CD4-positive, alpha-beta T cell treated with Interleukin-2 at 100 ng/mL for 4 hours (primary cell): ENCODE measurements at places on chromosomes 7 and 10.

- DNase-seq: no peak
Measured at GRCh38 chr10:130042381-130042780, 68.2 kb downstream of the C10orf143 start.

DNA sequence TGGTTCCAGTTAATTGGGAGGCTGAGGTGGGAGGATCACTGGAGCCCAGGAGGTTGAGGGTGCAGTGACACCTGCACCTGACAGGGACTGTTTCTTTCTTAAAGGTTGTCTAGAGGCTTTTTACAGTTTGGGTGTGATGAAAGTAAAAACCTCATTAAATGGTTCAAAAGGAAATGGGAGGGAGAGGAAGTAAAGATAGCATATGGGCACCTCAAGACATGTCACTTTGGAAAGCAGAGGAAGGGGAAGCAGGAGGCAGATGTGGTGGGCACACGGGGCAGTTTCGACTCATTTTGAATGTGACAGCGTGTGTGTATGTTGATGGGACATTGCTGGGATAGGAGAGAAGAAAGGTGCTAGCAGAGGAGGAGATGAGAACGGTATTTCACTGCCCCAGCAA, 203.1 kb downstream of the MLLT10 start:
- DNase-seq: no peak

GRCh38 chr7:146412781-146413180, 296.2 kb downstream of the CNTNAP2 start:
- DNase-seq: no peak

DNA sequence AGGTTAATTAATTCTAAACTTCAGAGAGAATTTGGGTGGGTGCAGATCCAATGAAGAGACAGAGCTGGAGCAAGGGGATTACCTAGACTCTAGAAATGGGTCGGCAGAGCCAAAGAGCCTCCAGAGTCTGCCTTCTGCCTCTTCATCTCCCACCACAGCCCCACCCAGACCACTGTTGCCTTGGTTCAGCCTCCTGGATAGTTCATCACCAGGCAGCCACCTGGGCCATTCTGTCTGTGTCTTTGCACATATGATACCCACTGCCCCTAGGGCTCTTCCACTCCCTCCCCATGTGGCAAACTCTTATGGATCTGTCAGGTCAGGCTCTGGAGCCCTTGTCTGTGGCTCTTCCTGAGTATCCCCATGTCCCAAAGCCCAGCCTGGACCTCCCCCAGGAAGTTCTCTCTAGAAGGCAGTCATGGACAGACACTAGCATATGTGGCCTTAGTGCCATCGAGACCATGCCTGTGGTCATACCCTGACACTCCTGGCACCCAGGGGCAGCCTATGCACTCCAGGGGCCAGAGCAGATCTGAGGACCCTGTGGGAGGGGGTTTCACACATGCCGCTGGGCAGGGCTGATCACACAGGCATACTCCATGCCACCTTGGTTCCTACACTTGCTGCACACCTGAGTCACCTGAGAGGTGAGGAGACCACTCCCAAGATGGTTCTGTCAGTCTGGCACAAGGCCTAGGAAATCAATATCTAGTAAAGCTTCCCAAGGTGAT, 41.6 kb downstream of the FRMPD2 start:
- DNase-seq: no peak

- DNase-seq: no peak
Measured at GRCh38 chr7:44275146-44275545, 50.2 kb downstream of the CAMK2B start.

- no peak for DNase-seq
Measured at GRCh38 chr10:50470345-50470744, 153.4 kb downstream of the SGMS1 start.

DNA sequence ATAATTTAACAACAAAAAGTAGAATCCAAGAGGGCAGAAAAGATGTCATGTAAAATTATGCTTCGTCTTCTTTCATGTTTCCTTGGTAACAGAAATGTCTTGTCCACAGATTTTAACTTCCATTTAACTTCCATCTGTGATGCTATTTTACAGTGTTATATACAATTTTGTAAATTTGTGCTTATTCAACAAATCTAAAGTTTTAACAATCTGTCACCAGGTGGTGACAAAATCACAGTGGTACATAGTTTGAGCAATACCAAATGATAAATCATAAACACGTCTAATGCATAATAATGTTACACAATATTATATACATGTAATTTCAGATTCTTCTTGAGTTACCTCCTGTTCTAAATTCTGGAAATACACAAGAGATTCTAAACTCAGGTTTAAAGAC, 784.4 kb upstream of the CELF2 start:
- DNase-seq: no peak

- no peak for DNase-seq
Measured at GRCh38 chr10:63260860-63261251, 127.7 kb downstream of the NRBF2 start.

DNA sequence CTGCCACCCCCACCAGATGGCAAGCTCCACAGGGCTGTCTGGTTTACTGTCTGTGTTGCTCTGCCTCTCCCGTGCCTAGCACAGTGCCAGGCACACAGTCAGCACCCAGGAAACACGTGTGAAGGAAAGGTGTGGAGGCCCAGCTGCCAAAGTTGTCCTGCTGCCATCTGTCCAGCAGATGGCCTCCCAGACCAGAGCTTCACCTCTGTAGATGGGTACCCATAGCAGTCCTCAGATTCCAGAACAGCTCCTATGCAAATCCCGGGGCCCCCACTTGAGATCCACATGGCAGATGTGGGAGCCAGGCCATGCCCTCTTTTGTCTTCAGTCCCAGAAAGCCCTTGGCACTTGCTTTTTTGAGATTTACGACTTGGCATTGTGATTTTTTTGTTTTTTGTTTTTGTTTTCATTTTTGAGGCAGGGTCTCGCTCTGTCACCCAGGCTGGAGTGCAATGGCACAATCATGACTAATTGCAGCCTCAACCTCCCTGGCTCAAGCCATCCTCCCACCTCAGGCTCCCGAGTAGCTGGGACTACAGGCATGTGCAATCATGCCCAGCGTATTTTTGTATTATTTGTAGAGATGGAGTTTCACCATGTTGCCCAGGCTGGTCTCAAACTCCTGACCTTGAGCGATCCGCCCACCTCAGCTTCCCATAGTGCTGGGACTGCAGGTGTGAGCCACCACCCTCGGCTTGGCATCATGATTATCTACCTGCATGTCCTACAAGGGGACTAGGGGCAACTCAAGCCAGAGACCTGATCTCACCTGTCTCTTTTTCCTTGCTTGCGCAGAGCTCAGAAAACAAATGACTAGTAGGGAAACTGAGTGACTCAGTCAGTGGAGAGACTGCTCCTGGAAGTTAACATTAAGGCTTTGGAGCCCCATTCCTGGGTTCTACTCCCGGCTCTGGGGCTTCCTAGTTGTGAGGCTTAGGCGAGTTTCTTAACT, 16.9 kb upstream of the PALD1 start:
- DNase-seq: peak; percentile 46

DNA sequence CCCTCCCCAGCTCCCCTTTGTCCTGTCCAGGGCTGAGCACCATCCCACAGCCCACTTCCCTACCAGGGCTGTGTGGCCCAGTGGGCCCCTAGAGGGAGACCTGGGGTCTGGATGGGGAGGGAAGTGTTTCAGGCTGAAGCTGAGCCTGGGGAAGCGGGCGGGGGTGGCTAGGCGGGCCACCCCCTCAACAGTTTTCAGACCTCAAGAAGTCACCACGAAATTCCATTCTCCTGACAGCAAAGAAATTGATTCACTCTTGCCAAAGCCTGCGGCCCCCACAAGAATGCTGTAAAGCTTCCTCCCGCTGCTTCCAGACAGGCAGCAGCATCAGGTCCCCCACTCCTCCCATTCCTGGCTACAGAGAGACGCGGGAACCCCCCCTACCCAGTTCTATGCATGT, 2.5 kb upstream of the LFNG start:
- no peak for DNase-seq

DNA sequence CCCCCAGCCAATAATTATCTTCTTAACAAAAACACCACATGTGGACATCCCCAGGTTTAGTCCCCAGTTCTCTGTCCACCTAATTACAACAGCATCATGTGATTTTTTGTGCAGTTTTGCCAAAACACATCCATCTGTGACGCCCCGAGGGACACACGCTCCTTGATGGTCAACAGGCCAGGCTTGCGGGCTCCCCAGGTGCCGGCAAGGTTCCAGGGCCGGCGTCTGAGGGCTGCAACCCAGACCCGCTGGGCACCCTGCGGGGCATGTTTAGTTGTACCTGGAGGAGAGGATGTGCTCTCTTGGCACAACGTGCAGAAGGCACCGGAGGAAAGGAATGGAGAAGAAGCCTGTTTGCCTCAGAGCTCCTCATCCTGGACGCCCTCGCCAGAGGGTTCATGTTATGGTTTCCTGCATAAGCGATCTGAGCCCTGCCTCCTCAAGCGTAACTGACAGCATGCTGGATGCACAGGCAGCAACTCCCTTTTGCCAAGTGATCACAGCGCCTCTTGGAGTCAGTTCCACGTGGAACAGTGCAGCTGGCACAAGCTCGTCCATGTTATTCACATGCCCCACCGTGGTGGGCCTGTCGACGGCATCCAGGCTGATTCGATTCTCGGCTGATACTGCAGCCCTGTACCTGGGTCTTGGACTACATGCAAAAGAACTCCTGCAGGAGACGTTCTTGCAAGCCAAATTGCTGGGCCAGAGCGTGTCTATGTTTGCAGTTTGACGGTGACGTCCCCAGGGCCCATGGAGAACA, 41.6 kb downstream of the JAKMIP3 start:
- no peak for DNase-seq

GRCh38 chr7:43484678-43485395, 98.1 kb upstream of the STK17A start:
- DNase-seq: no peak

DNA sequence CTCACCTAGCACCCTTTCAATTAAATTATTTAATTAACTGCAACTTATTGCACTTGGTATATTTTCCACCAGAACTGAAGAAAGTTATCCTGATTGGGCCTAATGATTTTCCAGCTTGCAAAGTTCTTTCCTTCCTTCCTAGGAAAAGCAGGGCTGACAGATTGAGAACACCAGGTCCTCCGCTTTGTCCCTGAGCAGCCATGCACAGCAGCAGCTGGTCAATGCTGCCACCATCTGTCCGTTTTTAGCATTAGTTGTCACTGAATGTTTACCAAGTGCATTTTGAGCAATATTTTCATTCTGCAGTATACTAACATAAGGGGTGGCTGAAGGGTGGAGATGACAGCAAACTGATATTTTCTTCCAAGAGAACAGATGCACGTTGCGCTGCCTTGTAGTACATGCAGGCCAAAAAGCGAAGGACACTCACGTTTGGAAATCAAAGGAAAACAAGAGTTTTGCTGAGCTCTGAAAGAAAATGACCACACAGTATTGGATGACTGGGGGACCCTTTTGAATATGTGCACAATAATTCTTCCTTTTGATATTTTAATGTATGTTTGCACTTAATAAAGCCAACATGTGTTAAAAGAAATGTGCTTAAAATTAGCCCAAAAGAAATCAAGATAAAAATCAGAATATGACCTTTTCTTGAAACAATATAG, 248.8 kb upstream of the PTN start:
- no peak for DNase-seq

- DNase-seq: no peak
Measured at GRCh38 chr7:27263781-27264180, 21.2 kb downstream of the EVX1 start.

- no peak for DNase-seq
Measured at GRCh38 chr7:26987338-26987737, 108.5 kb downstream of the HOXA1 start.

DNA sequence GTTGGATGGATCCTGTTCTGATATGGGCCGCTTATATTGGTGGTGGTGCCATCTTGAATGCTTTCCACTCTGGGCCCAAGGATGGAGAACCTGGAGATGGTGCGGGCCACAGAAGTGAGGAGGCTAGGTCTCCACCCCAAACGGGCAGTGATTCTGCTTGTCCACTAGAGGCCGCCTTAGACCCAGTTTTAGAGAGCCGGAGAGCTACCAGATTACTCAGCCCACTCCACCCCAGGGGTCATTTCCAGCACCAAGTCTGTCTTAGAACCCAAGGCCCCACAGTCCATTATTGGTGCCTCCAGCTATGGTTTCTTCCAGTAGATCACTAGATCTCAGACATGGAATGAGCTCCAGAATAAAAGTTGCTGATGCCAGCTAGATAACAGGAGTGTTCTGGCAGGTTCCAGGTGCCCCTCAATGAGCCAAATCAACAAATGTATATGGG, 11.8 kb upstream of the CAMK2G start:
- DNase-seq: peak; percentile 79

- no peak for DNase-seq
Measured at GRCh38 chr10:85741626-85742300, 624.8 kb downstream of the GRID1 start.

GRCh38 chr10:5658871-5659618, 7.3 kb downstream of the ASB13 start:
- no peak for DNase-seq

- DNase-seq: no peak
Measured at GRCh38 chr7:21916629-21917028, 29.1 kb downstream of the CDCA7L start.

GRCh38 chr7:111639934-111640333, 77.6 kb upstream of the IMMP2L start:
- DNase-seq: no peak

DNA sequence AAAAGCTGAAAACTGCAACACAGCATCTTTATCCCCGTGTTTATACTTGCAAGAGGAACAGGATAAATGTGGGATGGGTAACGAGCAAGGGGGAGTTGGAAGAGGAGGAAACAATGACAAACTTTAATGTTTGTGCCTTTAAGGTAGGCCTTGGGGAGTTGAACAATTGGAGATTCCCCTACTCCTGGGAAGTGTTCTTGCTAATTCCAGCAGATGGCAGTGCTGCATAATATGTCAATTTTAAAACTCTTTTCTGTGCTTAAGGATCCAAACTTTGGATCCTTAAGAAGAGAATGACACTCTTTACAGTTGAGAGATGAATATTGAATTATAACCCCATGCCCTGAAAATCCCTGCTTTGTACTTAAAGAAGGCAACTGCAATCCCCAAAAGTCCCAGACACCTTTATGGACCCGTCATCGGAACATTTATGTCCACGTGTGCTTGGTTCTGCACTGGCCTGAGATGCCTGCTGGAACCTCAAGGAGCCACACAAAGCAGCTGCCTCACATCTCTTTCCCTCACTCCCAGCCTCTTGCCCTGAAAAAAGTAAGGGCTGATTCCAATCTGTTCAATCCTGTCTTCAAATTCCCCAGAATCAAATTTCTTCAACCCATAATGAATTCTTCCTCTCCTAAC, 12.0 kb downstream of the IFIT5 start:
- peak; percentile 34 for DNase-seq

DNA sequence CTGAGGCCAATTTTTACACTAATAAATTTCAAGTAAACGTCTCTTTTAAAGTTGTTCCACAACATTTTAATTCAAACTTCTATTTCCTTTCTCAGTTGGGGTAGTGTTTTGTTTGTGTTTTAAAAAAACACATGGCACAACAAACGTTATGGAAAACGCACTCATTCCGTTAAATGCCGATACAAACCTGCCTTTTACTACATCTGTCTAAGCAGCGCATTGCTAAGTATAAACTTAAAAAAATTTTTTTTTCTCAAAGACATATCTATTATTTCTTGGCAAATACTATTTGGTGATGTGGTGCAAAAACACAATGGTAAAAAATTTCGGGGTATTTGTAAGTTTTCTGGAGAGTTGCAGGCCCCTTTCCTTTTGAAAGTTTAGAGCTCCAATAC, 1.4 kb downstream of the SKIDA1 start:
- no peak for DNase-seq
